ENCODE measurements at places on chromosomes 2 and 18.

GRCh38 chr18:44961288-44961995, 280.8 kb downstream of the SETBP1 start:
- DNase-seq: no peak

GRCh38 chr18:39660141-39660540, 2094.5 kb upstream of the CELF4 start:
- peak; percentile 59 for DNase-seq

DNA sequence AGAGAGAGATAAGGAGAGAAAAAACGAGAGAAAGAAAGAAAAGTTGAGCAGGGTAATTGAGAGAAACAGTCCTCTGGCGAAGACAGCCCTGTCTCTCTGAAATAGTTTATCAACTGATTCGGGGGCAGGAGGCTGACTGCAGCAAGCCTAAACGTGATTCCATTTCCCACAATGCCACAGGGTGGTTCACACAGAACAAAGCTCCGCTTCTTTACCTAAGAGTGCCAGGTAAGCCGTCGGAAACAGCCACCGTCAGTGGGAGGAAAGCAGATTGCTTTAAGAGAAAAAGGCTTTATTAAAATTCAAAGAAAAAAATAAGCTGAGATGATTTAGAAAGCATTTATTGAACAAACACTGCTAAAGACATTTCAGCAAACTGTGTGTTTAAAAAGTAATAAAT, 271.4 kb upstream of the POU3F3 start:
- no peak for DNase-seq

DNA sequence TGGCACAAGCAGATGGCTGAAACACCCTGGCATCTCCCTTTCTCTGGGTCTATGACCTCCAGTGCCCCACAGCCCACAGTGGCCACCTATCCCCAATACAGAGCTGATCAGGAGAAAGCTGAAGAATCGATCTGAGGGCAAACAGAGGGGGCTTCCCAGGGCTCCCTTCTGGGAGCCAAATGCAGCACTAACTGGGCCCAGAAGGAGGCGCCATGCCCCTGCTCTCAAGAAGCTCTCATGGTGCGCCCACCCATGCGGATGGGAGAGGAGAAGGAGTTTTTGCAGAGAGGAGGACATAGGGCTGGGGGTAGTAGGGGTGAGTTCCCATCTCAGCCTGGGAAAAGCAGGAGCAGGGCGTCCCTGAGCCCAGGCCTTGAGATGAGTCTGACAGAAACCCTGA, 787.3 kb upstream of the RAB6C start:
- DNase-seq: no peak

DNA sequence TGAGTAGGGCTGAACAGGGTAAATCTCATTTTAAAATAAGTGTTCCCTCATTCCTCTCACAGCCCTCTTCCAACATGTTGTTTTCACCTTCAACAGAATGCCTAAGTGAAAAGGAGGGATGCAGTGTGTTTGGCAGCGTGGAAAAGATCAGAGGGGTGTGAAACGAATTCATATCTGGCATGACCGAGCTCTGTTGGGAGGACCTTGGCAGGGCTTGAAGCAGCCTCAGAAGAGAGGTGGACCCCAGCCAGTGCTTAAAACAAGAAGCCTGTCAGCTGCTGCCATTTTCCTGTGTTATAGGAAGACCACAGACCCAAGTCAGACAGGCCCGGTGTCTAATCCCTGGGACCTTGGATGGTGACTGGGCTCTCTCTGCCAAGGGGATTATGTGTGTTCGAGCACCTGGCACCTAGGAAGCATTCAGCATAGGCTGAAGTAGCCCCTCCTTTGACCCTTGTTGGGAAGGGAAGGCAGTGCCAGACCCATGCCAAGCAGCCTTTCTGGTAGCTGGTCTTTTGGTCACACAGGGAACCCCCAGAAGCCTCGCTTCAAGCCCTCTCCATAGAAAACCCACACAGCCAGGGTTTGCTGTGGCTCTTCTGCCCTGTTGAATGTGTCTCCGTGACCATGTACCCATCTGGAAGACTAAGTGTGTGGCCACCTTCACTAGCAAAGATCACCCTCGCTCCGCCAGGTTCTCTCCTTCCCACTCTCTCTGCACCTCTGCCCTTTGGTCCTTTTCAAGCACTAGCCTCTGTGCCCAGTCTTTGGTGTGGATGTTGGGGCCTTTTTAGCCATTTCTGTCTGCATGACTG, 87.5 kb upstream of the ST3GAL5 start:
- DNase-seq: no peak

- no peak for DNase-seq
These were observed 1068.0 kb upstream of the ZEB2 start for GRCh38 chr2:145587922-145588321.

DNA sequence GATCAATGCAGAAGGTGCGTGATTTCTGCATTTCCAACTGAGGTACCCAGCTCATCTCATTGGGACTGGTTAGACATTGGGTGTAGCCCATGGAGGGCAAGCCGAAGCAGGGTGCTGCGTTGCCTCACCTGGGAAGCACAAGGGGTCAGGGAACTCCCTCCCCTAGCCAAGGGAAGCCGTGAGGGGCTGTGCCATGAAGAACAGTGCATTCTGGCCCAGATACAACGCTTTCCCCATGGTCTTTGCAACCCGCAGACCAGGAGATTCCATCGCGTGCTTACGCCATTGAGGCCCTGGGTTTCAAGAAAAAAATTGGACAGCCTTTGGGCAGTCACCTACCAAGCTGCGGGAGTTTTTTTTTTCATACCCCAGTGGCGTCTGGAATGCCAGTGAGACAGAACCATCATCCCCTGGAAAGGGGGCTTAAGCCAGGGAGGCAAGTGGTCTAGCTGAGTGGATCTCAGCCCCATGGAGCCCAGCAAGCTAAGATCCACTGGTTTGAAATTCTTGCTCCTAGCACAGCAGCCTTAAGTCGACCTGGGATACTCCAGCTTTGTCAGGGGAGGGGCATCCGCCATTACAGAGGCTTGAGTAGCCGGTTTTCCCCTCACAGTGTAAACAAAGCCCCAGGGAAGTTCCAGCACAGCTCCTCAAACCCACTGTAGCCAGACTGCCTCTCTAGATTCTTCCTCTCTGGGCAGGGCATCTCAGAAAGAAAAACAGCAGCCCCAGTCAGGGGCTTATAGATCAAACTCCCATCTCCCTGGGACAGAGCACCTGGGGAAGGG, 21.7 kb downstream of the TFPI start:
- DNase-seq: no peak

DNA sequence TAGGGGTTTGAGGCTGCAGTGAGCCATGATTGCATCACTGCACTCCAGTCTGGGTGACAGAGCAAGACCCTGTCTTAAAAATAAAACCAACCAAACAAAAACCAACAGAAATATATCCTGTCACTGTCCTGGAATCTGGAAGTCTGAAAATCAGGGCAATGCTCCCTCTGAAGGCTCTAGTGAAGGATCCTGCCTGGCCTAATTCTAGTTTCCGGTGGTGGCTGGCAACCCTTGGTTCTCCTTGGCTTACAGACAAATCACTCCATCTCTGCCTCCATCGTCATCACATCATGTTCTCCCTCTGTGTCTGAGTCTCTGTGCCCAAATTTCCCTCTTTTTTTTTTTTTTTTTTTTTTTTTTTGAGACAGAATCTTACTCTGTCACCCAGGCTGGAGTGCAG, 15.9 kb upstream of the VPS4B start:
- no peak for DNase-seq

DNA sequence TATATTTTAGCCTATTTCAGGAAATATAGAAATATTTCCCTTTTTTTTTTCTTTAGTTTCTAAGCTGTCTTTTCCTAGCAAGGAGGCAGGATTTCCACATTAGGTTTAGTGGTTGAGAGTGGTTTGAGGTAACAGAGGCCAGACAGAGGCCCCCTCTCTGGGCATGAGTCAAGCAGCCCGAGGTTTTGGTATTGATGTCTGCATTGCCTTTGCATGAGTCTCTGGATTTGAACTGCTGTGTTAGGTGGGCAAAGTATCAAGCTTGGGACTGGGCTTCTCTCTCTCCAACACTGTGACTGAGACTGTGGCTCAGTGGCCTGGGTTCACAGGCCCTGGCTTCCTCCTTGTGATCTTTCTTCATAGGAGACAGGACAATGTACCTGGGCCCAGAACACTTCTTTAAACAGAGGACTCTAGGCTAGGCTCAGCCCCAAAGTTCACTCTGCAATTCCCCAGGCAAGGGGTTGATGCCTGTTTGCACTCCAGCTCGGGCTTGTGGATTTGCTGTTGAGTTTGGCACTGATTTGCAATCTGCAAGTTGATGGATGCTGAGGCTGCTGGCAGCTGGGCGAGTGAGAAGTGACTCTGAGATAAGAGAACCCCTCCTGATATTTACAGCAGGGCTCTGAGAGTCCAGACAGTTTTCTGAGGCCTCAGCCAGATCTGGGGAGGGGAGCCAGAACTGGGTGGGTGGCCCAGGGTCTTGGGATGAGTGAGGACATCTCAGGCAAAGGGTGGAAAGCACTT, 271.2 kb downstream of the EN1 start:
- DNase-seq: peak; percentile 88

GRCh38 chr2:63124218-63124617, 73.6 kb downstream of the OTX1 start:
- no peak for DNase-seq

- DNase-seq: no peak
These were observed 161.8 kb downstream of the CELF4 start for GRCh38 chr18:37403788-37404187.

All from fibroblast of lung (primary cell).